ENCODE measurements at places on chromosomes 5 and 9.
A peak's percentile ranks its signal among the peaks of the same experiment; 100 is the strongest.

GRCh38 chr9:111036429-111036789 is 1.9 kb downstream of the LPAR1 start:
- no peak for DNase-seq

DNA sequence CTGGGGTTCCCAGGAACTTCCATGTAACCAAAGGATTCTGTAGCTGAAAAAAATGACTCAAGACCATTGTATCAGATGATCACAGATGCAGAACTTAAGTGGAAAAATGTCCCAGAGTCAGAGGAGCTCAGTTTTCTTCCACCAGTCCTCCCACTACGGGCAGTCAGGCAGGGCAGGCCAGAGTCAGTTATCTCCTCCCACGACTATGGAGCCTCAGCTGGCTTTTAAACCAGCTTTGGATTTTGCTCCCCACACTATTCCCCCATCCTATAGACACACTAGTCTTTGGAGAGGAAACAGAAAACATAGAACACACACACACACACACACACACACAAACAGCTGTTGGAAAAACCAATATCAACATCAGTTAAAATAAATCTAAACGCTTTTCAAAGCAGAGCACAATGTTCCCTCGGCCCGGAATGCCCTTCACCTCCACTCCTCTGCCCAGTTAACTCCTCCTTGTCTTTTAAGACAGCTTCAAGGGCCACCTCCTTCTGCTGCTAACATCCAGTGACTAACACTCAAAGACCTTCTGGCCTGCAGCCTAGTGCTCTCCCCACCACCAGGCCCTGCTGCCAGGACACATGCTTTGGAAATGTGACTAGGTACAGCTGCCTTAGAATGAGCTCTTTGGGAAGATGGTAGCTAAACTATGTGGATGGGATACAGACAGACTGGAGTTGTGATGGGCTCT is 56.8 kb downstream of the NIPAL4 start:
- no peak for DNase-seq

- DNase-seq = peak; percentile 80
These were observed 28.0 kb upstream of the ADAM19 start for GRCh38 chr5:157603333-157604190.

GRCh38 chr5:58606064-58606463 is 23.2 kb downstream of the RAB3C start:
- DNase-seq = no peak

GRCh38 chr9:131918481-131918880 is 161.2 kb downstream of the MED27 start:
- no peak for DNase-seq

DNA sequence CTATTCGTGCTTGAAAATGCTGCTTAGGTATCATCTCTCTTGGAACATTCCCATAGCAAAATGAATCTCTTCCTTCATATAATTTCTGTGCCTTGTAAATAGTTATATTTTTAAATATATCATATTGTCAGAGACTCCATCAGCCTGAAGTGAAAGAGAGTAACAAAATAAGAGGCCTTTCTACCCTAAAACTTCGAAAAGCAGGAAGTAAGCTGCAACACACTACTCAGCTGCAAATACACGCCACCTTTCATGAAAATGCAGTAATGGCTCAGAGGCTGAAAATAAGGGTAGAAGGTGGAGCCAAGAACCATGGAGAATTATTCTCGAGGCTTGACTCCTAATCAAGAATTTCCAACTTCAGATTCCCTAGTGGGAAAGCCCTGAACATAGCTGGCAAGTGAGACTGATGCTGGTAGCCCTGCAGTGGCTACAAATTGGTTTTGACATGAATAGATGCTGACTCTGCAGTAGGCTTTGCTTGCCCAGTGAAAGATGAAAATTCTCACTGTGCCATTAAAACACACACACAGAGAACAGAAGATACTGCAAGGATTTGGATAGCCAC is 30.2 kb upstream of the PTGER4 start:
- peak; percentile 26 for DNase-seq

DNA sequence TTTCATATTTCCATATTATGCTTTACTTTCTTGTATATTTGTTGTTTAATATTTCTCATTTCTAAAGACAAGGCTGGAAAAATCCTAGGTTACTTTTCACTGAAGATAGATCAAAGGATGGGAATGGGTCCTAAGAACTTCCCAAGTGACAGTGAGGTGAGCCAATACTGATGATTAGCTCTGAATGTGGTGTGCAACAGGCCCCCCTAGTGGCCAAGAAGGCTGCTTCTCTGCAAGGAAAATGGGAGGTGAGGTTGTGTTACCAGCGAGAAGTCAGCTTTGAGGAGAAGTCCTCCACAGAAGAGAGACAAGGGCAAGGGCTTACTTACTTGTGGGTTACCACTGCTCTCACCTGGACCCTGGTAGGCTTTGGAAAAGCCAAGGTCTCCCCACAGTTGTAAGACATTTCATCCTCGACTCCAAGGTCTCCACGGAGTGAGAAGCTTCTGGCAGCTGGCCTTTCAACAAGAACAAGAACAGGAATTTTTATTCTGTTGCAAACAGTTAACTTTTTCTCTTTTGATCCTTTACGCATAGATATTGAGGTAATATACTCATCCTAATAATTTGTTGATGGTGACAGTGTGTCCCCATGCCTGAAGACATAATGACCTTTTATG is 69.9 kb downstream of the MAMDC2 start:
- DNase-seq = peak; percentile 40

DNA sequence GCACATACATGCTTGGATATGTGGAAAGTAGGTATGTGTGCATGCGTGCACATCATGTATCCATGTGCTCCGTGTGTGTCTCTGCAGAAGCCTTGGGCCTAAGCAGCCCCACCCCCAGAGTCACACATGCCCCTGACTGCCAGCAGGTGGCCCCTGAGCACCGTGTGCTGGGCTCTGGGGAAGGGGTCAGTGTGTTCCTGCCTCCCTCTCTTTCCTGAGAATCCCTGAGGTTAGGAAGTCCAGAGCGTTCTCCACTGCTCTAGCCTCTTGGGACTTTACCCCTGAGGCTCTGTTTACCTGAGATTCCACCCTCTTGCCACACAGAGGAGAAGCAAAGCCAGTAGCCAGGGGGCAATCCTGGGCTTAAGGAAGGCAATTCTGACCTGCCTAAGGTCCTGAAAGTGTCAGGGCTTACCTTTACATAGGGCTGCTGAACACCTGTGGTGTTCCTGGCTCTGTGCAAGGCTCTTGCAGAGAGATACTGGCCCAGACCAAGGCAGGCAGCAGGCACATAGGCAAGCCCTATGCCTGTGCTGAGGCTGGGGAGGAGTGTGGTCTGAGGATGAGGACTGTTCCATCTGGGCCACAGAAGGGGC is 207.3 kb downstream of the TMEM38B start:
- no peak for DNase-seq
